Activated T-helper 1 cell treated with Interleukin-2 at 50 U/mL for 16 hours (primary cell): ENCODE measurements at places on chromosomes 5 and 9.

GRCh38 chr5:168879929-168880328 is 300.8 kb upstream of the PANK3 start:
- no peak for DNase-seq

GRCh38 chr5:59279979-59280378 is 613.5 kb downstream of the PDE4D start:
- no peak for DNase-seq

GRCh38 chr9:134186471-134187109 is 22.2 kb upstream of the RNU6ATAC start:
- DNase-seq = no peak

DNA sequence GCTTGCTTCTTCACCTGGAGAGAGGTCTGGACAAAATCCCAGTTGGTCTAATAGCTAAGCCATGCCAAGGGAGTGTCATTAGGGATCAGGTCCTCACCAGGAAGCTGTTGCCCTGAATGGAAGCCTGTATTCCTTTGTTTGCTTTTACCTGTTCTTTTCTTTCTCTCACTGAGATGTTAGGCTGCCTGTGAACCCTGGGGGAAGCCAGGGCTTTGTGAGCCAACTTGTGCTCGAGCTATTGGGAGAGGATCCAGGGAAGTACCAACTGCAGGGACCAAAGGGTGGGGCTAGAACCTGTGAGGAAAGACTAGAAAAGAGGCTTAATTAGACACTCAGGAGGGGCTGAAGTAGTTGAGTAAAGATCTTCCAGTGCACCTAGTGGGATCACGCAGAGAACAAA is 451.2 kb upstream of the TLE4 start:
- no peak for DNase-seq

- DNase-seq = no peak
Measured at GRCh38 chr5:56837956-56838355, 22.6 kb downstream of the MAP3K1 start.

- DNase-seq = no peak
Measured at GRCh38 chr9:91420501-91421127, 3.0 kb downstream of the NFIL3 start.

- DNase-seq = no peak
Measured at GRCh38 chr5:82613891-82614290, 335.7 kb upstream of the RPS23 start.

GRCh38 chr5:154394307-154394706 is 51.5 kb upstream of the SAP30L start:
- no peak for DNase-seq

DNA sequence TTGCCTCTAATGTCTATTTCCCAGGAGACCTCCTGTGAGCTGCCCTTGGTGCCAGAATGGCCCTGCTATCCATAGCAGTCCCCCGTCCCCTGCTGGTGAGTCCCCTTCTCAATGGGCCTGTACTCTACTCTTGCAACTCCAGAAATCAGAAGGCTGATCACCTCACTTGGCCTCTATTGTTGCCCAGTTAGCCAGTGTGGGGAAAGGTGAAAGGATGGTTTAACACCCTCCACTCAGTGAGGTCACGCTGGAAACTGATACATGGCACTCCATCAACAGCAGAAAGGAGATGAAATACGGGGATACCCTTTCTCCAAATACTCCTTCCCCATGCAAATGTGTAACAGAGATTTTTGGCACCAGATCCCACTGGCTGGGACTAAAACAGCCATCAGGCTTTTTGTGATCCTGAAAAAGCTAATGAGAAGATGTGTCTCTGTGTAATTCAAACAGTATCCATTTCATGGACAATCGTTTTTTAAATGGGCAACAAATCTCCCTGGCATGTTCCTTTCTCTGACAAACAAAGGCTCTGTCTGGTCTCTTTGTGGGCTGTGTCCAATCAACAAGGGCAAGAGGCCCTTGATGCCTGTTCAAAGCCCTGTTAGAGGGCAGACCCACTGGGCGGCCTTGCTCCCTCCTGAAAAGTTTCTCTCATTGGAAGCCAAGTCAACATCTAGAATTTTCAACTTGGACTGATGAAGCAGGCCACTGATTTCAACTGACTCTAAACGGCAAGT is 343.7 kb downstream of the SPOCK1 start:
- no peak for DNase-seq

DNA sequence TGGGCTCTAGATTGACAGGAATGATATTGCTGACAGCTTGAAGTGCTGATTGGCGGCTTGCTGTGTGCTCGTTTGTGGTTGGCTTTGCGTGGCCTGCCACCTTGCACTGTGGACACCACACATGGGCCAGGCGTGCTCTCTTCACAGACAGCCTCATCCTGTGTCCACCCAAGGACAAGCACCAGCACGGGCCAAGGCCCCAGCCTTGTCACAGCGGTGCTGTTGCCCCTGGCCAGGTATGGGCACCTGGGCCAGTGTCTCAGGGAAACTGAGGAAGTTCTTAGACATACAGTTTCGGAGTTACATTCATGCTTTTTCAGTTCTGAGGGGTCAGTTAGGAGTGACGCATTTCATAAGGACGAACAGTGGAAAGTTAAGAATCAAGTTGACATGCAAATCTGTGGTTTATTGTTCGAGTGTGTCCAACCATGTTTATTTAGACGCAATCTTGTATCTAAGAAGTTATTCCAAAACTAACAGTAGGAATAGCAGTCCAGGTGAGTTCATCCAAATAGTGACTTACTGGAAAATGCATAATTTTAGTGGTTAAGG is 125.9 kb downstream of the EHMT1 start:
- DNase-seq = no peak

DNA sequence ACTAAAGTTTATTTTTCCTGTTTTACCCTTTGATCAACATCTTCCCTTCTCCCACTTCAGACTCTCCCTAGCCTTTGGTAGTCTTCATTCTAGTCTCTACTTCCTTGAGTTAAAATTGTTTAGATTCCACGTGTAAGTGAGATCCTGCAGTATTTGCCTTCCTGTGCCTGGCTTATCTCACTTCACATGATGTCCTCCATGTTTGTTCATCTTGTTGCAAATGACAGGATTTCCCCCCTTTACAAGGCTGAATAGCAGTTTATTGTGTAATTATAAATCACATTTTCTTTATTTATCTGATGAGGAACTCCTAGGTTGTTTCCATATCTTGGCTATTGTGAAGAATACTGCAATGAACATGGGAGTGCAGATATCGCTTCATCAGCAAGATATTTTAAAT is 461.7 kb downstream of the CHSY3 start:
- DNase-seq = no peak

DNA sequence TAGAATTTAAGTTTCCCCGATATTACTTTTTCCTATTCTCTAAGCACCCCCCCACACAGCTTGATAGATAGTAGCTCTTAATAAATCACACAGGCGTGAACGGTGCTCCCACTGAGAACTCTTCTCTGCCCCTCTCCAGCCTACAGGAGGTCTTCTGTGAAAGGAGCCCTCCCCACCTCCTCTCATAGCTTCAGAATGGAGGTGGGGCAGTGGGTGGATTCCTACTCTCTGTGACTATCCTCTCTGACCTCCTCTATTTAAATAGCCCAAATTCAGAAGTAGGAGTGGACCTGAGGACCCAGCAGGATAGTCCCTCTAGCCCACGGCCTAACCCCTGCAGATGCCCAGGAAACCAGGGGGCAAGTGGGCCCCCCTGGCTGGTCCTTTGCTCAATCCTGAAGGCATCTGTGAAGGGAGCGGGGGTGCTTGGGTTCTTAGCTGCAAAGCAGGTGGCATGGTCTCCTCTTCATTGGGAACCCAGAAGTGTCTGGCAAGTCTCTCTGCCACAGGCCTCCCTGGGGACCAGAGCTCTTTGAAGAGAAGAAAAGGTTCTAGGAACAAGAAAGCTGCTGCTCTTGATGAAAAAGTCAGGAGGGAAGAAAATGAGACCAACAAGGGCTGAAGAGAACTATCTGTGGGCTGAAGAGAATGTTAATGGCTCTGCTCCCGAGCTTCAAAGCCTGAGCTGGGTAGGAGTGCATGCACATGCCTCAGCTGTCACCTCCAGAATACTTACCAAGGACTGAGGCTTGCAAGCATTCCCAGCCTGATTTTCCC is 21.1 kb upstream of the HSPA9 start:
- DNase-seq = no peak

GRCh38 chr5:156402387-156402921 is 75.5 kb downstream of the SGCD start:
- no peak for DNase-seq

- no peak for DNase-seq
Measured at GRCh38 chr5:158995694-158996173, 104.0 kb downstream of the EBF1 start.

- no peak for DNase-seq
Measured at GRCh38 chr5:136615251-136616119, 250.1 kb upstream of the TRPC7 start.

GRCh38 chr5:141515141-141515540 is 26.3 kb downstream of the PCDHGC5 start:
- no peak for DNase-seq

GRCh38 chr9:92749934-92750315 is 14.7 kb downstream of the BICD2 start:
- no peak for DNase-seq

DNA sequence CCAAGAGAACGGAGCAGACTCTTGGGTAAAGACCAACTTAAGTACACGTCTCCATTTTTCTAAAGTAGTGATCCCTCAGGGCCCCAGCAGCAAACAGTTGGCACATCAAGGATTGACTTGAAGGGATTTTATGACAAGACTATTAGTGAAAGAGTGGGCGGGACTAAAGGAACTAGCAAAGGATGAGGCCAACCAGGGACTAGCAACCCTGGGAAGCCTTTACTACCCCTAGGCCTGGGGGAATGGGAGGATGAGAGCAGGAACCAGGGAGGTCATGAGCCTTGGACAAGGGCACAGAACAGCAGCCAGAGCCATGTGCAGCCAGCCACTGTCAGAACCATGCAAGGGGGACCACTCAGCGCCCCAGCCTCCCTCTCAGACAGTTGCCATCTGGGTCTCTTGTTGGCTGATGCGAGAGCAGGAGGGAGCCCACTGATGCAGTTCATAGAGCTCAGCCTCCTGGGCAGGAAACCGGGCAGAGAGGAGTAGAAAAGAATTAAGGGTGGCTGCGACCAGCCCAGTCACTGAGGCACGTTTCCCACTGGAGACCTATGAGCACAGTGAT is 28.1 kb downstream of the TGFBI start:
- no peak for DNase-seq

GRCh38 chr5:1291611-1292080 is 3.2 kb downstream of the TERT start:
- DNase-seq = no peak

- no peak for DNase-seq
Measured at GRCh38 chr9:14156046-14156445, 157.9 kb downstream of the NFIB start.

- DNase-seq = no peak
Measured at GRCh38 chr5:54220230-54221040, 89.9 kb downstream of the ARL15 start.

GRCh38 chr9:124852829-124853531 is at the start of gene WDR38:
Gene WDR38 (plus strand): TSS chr9:124853460. CDS start chr9:124853532, 72 bp downstream.
- peak; percentile 64 for DNase-seq

DNA sequence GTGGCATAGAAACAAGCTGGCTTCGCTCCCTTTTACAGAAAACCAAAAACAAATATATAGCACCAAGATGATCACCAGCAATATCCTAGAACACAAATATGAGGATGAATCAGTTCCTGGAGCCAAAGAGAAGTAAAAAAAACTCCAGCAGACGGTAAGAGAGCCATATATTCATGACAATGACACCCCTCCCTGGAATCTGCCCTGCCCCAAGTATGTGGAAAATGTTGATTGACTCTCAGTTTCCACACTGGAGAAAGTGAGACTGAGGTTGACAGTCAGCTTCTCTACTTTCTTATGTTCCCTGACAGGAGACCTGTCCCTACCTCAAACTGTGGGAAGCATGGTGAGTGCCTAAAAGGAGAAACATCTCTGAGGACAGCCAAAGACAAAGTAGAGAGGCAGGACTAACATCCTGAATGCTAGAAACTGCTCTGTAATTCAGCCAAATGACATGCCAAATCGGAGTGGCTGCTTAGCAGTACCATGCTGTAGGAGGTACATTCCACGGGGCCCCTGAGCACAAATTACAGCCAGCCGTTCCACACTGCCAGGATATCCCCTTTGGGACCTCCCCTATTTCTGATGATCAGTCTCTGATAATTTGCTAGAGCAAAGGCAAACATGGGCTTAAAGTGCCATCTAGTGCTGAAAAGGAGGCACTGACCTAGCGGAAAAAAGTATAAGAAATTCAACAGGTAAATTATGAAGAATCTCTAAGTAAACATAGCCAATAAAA is 424.0 kb upstream of the RGMB start:
- no peak for DNase-seq

DNA sequence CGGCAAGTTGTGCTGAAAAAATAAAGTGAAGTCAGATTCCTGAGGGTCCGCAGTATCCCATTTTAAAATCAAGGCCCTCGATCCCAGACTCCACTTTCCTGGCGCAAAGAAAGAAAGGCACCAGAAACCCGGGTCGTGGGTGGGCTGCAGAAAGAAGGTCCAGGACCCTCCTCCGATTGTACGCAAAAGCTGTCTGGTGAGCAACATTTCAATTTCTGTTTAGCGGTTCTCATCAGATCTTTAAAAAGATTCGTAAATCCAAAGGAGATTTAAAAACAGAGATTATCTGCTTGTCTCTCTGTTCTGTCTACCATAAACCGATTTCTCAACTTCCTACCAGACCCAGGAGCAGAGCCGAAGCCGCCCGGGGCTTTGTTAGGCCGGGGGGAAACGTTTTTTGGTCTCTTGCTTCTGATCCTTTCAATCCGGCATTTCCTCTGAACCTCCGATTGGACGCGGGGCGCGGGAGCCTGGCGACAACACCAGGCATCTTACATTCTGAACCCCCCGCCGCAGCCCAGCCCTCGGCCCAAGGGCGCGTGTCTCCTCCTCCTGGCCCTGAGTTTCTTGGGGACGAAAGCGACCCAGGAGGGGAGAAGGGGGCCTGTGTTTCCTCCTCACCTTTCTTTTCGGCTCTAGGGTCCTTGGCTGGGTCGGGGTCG is 746 bp downstream of the NKX2-5 start:
- no peak for DNase-seq

DNA sequence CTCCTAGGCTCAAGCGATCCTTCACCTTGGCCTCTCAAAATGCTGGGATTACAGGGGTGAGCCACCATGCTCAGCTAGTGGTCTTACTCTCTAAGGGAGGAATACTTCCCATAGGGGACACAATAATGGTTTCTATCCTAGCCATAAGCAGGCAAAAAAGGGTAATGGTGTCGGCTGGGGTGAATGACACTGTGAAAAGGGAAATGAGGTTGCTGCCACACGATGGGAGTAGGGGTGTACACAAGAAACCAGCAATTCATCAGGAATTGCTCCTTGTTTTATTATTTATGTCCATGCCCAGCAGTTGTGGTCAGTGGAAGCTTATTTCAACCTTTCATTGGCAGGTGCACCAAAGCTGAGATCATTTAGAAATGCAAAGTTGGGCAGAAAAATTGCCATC is 70.3 kb upstream of the ZFR start:
- DNase-seq = no peak

- no peak for DNase-seq
Measured at GRCh38 chr5:30368064-30368463, 825.4 kb upstream of the CDH6 start.

GRCh38 chr9:101126556-101126955 is 98.0 kb downstream of the PLPPR1 start:
- DNase-seq = no peak

- DNase-seq = no peak
Measured at GRCh38 chr5:166883016-166883415, 1408.4 kb upstream of the WWC1 start.
